Activated CD4-positive, alpha-beta T cell treated with anti-CD3 and anti-CD28 coated beads, Interleukin-2, amount 10 ng/mL, durations not matched to agents 24 days and 14 days (primary cell): ENCODE measurements at places on chromosomes 16 and 17. TPM values are rescaled to one million over a fixed set of nuclear protein-coding genes. Genes with fewer than 3 reads are reported as not detected.

The SULT1A2 gene
- total RNA-seq: 0.23 and 0.52 TPM in 2 replicates

The TRPV3 gene
- total RNA-seq: 0.16 and 0.31 TPM in 2 replicates

The SPN gene
- total RNA-seq: 157 and 165 TPM in 2 replicates

The C17orf100 gene
- total RNA-seq: 1.8 and 1.9 TPM in 2 replicates

The ARL5C gene
- total RNA-seq: not detected in 2 replicates

The LMF1 gene
- 10.4 and 11.9 TPM in 2 replicates for total RNA-seq

The BBS2 gene
- total RNA-seq: 8.5 and 10.9 TPM in 2 replicates

The CLEC3A gene
- not detected in 2 replicates for total RNA-seq

The DNAH17 gene
- 0.02 TPM in 2 replicates for total RNA-seq

The FDXR gene
- 18.8 and 20.5 TPM in 2 replicates for total RNA-seq

The CDYL2 gene
- total RNA-seq: 63.3 and 66.9 TPM in 2 replicates

The HES7 gene
- 1.5 and 2.1 TPM in 2 replicates for total RNA-seq

The TSNAXIP1 gene
- total RNA-seq: 0.65 and 0.80 TPM in 2 replicates
